ENCODE measurements at places on chromosomes 1 and 21.

GRCh38 chr1:109971559-109971958, 13.0 kb upstream of the AHCYL1 start:
- DNase-seq: no peak

DNA sequence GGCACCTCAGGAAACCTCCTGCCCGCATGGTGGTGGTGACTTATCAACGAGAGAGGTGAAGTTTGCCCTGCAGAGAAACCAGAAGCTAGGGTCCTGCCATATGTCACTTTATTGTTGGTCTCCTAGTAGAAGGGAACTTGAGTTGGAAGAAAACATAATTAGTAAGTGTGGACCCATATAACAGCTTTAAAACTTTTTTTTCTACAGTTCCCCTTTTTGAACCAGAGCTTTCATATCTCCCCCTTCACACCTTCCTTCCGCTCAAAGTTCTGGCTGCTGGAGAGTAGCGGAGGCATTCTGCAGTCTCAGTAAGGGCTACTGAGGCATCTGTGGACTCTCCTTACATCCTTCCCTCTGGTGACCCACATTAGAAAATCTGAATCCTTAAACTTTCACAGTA, 48.9 kb downstream of the PHC2 start:
- no peak for DNase-seq

DNA sequence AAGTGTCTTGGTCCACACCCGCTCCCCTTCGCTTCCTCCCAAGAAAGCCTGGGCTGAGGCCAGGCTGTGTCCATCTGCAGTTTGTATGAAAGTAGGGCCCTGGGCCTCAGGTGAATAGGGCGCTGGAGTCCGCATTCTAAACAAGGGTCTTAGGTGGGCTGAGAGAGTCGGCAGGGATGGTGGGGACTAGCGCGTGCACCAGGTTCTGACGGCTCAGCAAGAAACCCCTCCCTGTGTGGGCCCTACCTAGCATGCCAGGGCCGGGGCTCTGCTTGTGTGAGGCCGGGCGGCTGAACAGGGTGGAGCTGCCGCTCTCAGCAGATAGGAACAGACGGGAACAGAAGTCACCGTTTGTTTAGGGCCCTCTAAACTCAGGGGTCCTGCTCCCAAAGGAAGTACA, 1.7 kb downstream of the ACTRT2 start:
- DNase-seq: no peak

GRCh38 chr1:158039380-158039779, 45.9 kb downstream of the KIRREL1 start:
- DNase-seq: no peak

- no peak for DNase-seq
These were observed 681.5 kb downstream of the MATN1 start for GRCh38 chr1:30041741-30042437.

DNA sequence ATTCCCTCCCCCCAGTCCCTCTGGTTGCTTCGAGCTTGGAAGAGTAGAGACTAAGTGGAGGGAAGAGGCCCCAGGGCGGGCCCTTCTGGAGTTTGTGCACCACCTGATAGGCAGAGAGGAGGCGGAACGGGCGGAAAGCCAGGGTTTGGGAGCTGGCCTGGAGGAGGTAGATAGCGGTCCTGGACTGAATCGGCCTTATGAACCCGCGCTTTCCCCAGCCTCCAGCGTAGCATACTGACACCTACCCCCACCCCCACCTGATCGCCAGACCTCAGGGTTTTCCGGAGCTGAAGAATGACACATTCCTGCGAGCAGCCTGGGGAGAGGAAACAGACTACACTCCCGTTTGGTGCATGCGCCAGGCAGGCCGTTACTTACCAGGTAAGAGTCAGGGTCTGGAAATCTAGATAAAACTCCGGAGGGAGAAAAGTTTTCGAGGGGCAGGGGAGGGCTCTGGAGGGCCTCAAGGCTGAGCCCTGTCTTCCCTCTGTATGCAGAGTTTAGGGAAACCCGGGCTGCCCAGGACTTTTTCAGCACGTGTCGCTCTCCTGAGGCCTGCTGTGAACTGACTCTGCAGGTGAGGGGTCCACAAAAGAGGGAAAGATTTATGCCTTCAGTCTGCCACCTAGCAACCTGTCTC, 705 bp downstream of the UROD start:
- no peak for DNase-seq

GRCh38 chr1:13950637-13951036, 250.6 kb downstream of the PRDM2 start:
- no peak for DNase-seq

DNA sequence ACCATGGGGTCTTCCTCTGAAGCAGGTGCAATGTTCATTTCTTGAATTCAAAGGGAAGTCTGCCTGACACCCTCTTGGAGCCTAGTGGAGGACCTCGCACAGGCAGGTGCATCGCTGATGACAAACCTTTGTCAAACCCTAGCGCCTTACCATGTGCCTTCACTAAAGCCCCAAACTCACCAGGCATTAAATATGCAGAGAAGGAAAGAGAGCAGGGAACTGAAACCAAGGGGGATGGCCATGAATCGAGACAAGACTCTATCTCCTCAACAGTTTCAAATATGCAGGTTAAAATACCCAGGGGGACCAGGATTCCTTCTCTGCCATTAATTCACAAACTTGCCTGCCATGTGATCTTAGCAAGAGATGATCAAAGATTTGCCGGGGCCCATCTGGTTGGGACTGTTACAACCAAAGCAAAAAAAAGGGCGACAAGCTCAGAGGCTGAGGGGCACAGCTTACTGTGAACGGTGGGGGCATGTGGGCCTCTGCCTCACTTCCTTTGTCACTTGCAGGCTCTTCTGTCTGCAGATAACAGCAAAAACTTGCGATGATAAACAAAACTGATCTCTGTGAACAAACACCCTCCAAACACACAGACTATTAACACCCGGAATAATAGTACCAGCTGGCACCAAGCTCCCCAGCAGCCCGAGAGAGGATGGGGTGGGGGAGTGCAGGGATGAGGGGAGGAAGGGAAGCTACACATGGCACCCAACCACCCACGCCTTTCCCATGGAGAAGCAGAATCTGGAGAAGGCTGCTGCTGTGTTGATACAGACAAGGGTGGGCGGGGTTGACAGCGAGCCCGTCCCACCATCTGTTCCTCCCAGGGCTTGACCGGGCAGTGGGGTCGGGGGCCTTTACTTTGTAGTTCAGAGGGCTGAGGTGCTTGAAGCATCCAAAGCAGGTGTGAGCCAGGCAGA, 33.9 kb downstream of the TMEM63A start:
- peak; percentile 28 for DNase-seq

DNA sequence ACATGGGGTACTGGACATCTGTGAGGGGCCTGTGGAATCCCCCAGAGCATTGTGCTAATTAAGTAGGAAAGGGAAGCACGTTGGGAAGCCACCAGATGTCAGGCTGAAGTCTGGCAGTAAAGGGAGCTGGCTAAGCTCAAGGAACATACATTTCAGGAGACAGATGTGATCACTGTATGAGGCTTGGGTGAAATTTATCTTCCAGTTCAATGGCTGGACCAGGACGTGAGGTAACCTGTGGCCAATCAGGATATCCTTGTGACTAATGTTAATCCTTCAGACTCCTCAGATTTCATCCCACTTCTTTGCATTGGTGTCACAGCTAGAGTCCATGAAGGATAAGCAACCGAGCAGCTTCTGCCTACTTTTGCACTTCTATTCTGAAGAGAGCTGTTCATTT, 110.2 kb upstream of the APP start:
- DNase-seq: no peak

GRCh38 chr1:53620061-53620855, 118.7 kb downstream of the GLIS1 start:
- no peak for DNase-seq

DNA sequence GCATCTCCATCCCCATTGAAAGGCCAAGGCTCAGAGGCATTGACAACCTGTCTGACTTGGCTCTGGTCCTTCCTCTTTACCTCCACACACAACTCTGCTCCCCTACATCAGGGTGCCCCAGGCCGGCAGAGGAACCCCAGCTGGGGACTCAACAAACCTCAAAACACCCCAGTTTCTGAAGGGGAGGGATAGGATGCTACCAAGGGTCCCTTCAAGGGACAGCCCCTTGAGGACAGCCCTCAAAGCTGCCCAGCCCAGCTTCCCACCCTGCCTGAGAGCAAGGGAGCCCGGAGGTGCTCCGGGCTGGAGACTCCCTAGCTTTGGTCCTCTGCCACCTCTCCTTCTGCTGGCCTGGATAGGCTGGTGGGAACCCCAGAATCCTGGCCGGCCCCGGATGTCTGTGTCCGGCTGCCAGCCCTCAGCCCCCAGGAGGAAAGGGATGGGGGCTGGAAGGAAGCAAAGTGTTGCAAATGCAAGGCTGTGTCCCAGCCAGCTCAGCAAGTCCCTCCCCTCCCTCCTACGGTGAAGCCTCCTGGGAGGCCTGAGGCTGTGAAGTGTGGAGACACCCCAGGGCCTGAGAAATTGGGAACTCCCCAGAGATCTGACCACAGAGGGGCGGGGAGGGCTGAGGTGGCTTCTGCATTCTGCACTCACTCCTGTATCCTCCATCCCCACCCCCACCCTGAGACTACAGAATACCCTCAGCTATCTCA, 1.1 kb upstream of the MARCKSL1 start:
- no peak for DNase-seq

DNA sequence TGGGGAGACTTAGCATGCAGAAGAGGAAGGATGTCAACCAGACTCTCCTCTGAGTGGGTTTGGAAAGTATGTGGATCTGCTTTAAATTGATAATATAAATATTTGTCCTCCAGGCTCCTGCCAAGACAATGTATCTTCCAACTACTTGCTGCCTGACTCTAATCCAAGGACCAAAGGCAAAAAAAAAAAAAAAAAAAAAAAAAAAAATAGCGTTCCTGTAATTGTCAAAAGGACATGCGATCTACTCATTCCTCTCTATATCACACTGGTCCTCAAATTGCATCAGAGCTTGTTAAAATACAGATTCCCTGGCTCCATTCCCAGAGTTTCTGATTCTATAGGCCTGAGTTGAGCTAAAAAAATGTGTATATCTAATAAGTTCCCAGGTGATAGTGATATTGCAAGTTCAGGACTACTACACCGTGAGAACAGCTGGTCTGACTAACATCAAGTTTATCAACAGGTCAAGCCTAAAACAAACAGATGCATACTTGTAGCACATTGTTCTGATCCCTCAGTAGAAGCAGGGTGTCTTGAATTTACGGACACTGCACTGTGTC, 141.3 kb downstream of the TNR start:
- no peak for DNase-seq

DNA sequence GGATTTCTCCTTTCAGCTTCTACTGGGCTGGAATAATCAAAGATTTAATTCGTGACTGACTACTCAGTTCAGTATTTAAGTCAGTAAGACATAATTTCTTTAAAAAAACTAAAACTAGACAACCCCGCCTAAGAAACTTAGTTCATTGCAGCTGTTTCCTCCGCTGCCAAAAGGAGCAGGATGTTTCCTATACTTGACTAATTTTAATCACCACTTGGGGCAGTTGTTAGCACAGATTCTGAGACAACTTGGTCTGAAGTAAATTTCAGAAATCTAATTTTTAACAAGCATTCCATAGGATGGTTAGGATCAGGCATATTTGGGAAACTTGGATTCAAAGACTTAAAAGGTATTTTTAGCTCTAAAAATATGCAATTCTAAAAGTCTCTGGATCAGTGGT, 34.0 kb downstream of the EPRS1 start:
- no peak for DNase-seq

DNA sequence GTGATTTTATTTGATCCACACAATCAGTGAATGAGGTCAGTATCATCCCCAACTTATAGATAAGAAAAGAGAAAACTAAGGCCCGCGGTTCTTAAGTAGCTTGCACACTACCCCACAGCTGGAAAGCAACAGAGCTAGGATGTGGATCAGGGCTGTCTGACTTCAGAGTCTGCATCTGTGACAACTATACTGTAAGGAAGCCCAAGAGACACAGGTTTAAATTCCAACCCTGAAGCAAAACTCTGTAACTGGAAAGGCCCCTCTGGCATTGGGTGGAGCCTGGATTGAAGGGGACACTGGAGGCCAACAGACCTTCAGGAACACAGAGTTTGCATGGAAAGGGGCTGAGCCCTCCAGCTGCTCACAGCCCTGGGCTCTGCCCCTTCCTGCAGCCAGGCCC, 40.2 kb downstream of the LGR6 start:
- no peak for DNase-seq

All from activated naive CD4-positive, alpha-beta T cell (primary cell).